OCI-M1 (cell line): ENCODE measurements at places on chromosomes 1 and 21.
A peak's percentile ranks its signal among the peaks of the same experiment; 100 is the strongest.

- DNase-seq = peak; percentile 84
Measured at GRCh38 chr1:174217787-174218574, 58.7 kb downstream of the RABGAP1L start.

DNA sequence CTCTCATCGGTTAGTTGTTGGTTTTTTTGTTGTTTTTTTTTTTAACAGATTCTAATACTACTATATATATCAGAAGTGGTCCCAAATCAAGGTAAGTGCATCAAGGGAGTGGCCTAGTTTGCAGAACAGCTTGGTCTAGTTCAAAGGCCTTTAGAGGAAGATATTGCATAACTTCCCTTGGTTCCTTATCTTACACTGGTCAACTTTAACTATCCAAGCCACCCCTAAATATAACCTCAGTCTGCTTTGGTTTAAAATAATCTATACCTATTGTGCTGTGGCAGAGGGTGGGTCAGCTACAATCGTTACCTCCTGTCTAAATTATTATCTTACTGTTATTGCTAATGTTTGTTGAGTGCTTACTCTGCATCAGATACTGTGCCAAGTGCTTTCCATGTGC is 6.9 kb downstream of the S100A12 start:
- peak; percentile 68 for DNase-seq

DNA sequence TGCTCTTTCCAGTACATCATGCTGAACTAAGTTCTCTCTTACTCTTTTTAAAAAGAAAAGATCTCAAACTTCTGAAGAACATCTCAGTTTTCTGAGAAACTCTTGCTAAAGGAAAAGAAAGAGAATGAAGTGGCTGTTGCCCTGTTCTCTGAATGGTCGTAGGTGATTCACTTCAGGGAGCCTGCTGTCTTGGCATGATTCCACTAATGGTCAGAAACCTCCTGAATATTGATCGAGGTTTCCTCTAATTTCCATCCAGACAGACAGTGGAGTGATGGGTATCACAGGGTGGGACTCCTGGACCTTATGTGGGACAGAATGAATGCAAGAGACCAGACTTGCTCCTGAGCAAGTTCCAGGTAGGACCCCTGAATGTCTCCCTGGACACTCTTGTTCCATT is 2.5 kb downstream of the FCRL2 start:
- no peak for DNase-seq

GRCh38 chr1:222394224-222394623 is 153.7 kb downstream of the HHIPL2 start:
- DNase-seq = no peak

GRCh38 chr1:39426346-39426745 is 65.1 kb upstream of the BMP8A start:
- DNase-seq = no peak

GRCh38 chr1:39322431-39322830 is 117.9 kb downstream of the MACF1 start:
- no peak for DNase-seq

GRCh38 chr1:79760531-79760930 is 754.0 kb upstream of the ADGRL4 start:
- peak; percentile 55 for DNase-seq

GRCh38 chr21:14403681-14404318 is 20.9 kb upstream of the HSPA13 start:
- DNase-seq = peak; percentile 76

DNA sequence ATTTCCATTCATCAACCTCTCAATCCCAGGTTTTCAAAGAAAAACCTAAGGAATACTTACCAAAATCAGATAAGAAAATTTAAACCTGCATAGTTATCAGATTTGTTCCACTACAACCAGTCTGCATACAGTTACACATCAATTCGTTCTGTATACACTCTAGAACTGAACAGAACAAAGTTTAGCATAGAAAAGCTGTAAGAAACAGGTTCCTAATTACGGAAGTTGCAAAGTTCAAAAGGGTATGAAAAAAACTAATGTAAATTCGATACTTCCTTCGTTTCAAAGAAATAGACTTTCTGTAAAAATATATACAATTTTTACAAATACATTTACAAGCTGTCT is 3.1 kb downstream of the MCL1 start:
- DNase-seq = no peak

GRCh38 chr21:15219039-15219438 is 154.2 kb upstream of the NRIP1 start:
- no peak for DNase-seq

GRCh38 chr1:193030280-193030679 is 28.9 kb downstream of the UCHL5 start:
- DNase-seq = no peak

DNA sequence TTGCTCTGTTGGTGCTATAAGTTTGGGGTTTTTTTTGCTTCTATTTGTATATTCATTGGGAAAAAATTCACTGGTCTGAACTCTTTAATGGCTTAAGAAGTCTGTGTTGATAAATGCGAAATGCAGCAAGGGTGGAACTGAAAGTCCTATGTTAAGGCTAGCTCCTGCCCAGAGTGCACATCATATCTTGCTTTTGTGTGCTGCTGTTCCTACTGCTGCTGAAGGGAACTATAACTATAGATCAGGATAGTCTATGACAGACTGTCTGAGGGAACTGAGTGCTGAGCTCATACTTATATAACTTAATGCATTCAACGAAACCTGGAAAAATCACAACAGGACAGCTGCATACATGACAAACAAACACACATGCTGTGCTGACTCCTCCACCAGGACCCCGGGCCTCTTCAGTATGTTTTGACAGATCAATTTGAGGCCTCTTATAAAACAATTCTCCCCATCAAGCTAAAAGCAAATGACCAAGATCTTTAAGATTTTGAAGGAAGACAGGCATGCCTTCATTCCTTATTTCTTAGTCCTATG is 1031.5 kb upstream of the ADGRL2 start:
- DNase-seq = no peak

GRCh38 chr1:25425098-25426085 is 4.8 kb upstream of the RHCE start:
- DNase-seq = no peak

- DNase-seq = no peak
Measured at GRCh38 chr1:79388694-79389361, 382.3 kb upstream of the ADGRL4 start.

GRCh38 chr1:206699626-206700025 is 14.9 kb downstream of the MAPKAPK2 start:
- DNase-seq = no peak

DNA sequence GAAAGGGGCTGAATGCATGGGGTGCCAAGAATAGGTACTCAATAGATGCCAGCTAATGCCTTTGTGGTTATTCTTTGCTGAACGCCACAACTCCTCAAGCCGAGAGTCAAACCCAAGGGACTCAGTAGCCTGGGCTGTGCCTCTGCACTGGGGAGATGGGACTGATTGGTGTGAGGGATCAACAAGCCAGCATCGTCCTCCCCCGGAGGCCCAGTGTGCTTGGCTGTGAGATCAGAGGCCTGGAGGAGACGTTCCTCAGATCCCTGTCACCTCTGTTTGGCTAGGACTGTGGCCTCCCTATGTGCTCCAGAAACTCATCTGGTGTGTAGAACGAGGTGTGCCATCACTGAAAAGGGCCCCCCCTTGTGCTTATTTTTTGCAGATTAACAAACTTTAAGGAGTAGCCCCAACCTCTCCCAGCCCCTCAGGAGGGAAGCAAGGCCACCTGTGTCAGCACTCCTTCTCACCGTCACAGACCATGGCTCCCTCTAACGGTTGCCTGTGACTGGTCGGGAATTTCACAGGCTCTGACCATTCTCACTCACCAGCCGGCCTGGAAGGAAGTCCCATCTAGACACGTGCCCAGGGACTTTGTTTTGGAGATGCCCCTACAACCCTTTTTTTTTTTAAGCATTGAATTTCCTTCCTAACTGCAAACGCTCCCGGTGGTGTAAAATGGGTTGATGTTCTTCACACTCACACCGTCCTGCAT is 194.0 kb upstream of the VAMP3 start:
- DNase-seq = no peak

DNA sequence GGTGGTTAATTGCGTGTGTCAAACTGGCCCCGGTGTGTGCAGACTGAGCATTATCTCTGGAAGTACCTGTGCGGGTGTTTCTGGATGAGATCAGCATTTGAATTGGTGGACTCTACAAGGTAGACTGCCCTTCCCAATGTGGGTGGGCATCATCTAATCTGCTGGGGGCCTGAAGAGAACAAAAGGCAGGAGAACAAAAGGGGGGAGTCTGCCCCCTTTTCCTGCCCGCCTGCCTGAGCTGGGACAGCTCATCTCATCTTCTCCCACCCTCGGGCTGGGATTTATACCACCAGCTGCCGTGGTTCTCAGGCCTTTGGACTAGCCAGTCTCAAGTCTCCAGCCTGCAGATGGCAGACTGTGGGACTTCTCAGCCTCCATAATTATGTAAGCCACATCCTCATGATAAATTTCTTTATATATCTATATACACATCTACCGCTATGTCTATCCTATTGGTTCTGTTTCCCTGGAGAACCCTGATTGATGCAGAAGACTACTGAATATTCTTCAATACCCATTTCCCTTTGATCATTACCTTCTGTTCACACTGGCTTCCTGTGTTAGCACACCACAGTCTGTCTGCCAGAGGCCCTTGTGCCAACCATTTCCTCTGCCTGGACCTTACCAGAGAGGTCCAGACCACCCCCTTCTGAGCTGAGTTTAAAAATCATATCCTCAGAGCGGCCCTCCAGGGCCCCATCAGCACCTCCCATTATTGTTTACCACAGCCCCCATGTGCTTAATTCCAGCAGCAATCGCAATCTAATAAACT is 25.2 kb downstream of the RCAN1 start:
- no peak for DNase-seq

DNA sequence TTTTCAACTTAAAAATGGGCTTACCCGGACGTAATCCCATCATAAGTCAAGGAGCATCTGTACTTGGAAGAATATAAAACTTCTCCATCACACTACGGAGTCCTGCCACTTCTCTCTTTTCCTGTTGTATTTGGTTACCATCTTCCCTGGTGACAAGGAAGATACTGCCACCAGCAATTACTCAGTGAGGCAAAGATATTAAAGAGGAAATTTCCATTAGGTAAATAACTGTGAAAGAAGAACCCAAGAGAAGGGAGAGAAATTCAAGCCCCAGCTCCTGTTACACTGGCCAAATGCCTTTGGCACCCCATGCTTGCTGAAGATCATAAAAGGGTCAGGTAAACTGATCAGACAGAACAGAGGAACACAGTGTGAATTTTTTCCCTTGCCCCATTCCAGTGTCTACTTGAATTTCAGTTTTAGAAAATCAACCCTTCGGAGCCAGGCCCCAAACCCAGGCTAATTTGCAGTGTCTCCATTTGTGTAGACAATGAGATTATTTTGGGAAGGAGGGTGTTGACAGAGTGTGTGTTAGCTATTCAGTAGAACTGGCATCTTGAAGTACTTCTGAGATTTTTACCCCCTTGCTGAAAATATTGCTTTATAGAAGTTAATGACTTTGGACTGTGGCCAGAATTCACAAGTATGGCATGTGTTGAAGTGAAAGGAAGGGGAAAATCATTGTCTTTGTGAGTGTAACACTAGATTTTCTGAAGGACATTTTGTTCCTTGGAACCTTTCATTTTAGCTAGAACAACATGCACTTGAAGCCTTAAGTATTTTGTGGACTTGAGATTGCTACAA is 167.1 kb downstream of the DHRS3 start:
- no peak for DNase-seq

- no peak for DNase-seq
Measured at GRCh38 chr1:117897551-117897950, 31.9 kb downstream of the GDAP2 start.

- peak; percentile 94 for DNase-seq
Measured at GRCh38 chr1:50873458-50874187, 86.4 kb downstream of the FAF1 start.

- no peak for DNase-seq
Measured at GRCh38 chr1:52263153-52263910, 102.7 kb downstream of the CC2D1B start.

GRCh38 chr1:117892512-117892911 is 36.9 kb downstream of the GDAP2 start:
- no peak for DNase-seq

DNA sequence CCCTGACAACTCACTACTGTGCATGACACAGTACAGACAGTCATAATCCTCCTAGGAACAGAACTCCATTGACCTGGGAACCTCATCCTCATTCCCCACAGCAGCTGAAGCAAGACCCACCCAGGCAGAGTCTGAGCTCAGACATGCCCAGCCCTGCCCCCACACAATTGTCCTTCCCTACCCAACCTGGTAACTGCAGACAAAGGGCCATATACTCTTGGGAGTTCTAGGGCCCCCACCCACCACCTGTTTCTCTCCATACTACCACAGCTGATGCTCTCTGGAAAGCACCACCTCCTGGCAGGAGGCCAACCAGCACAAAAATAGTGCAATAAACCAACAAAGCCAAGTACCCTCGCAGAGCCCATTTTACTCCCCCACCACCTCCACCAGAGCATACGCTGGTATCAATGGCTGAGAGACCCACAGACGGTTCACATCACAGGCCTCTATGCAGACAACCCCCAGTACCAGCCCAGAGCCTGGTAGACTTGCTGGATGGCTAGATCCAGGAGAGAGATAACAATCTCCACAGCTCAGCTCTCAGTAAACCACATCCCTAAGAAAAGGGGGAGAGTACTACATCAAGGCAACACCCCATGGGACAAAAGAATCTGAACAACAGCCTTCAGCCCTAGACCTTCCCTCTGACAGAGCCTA is 159.7 kb upstream of the CXADR start:
- no peak for DNase-seq

- no peak for DNase-seq
Measured at GRCh38 chr1:212968368-212968863, 18.1 kb downstream of the VASH2 start.

GRCh38 chr1:2528016-2528415 is 1.6 kb upstream of the PANK4 start:
- no peak for DNase-seq

DNA sequence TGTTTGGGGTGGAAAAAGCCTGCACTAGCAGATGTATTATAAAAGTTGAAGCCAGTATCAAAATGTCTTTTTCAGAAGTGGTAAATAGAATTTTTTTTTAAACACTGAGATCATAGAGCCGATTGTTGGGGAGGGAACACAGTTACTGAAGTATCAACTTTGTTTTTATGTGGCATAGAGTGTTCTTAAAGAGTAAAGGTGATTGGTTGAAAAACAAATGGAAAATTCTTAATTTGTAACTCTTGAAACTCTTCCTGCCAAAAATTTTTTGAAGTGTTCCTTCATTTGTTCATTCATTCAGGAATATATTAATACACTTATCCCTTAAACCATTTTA is 83.3 kb downstream of the DISP1 start:
- DNase-seq = no peak
